ENCODE measurements at places on chromosomes 13 and 19.

DNA sequence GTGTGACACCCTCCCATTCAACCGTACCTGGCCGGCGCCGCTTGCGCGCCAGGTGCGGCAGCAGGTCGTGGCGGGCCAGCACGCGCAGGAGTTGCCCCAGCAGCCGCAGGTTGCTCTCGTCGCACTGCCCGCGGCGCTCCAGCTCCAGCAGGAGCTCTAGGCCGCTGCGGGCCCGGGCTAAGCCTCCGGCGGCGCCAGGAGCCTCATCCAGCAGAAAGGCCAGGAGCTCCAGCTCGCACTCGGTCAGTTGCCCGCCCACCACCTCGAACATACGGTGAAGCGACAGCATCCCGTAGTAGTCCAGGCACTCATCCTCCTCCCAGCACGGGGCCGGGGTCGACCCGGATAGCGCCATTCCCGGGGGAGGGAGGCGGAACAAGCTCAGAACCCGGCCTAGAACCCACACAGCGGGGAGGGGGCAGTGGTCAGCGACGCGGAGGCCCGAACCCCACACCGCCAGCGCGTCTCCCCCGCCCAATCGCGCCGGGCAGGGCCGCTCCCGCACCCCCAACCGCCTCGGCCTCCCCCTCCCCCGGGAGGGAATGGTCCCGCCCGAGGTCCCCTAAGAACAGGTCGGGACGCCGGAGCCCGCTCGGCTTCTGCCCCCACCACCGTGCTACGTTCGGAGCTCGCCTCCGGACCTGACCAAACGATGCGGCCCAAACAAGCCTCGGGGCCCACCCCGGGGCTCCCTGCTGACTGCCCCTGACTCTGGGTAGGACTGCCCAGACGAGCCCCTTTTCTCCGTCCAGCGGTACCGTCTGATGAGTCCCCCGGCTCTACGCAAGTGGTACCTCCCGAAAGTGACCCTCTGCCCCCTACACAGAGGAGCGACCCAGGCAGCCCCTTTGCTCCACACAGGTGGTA is 591 bp downstream of the DEDD2 start:
- DNase-seq: no peak

DNA sequence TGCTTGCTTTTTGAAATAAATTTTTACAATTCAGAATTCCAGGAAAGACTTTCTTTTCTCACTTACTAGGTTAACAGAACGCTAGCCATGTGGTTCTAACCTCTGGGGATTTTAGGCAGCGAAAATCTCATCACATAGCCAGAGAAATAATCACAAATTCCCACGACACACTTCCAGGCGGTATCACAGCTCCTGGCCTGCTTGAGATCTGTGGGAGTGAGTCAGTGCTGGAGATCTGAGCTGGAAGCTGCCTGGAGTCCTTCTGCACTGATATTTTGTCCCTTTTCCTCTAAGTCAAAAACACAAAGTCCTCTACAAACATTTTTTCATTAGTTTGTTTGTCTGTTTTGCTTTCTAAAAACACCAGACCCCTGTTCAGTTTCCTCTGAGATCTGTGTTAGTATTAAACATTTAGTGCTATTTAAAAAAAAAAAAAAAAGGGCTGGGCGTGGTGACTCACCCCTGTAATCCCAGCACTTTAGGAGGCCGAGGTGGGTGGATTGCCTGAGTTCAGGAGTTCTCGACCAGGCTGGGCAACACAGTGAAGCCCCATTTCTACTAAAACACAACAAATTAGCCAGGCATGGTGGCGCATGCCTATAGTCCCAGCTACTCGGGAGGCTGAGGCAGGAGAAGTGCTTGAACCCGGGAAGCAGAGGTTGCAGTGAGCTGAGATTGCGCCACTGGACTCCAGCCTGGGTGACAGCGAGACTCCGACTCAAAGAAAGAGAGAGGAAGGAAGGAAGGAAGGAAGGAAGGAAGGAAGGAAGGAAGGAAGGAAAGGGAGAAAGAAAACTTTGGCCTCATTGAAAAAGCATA is 12.2 kb upstream of the UBE2L5 start:
- DNase-seq: no peak

GRCh38 chr13:75800545-75800944 is 164.4 kb downstream of the LMO7 start:
- no peak for DNase-seq

- no peak for DNase-seq
These were observed 11.3 kb downstream of the FLT3 start for GRCh38 chr13:28089065-28089464.

DNA sequence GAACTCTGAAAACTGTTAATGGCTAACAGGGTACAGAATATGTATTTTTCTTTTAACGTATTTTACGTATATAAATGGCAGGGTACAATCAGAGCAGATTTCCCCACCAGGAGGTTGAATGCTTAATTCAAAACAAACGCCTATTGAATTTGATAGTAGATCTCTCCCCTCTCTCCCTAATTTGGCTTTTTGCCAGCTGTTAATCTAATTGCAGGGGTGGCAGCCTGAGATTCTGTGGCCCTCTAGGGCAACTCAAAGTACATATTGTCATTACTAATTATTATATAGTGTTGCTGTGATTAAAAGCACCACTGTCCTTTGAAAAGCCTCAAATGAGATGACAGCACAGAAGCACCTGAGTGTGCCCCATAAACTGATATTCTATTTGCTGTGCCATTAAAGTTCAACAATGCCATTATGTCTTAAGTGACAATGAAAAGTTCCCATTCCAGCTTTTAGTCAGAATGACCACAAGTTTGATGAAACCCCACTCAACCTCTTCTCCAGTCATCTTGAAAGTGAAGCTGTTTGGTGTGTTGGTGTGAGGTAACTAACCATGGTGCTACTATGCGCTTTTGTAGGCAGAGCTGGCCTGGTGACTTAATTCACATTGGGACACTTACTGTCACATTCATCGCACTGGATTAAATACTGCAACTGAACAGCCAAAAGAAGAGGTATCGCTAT is 351.4 kb downstream of the KCNRG start:
- no peak for DNase-seq

DNA sequence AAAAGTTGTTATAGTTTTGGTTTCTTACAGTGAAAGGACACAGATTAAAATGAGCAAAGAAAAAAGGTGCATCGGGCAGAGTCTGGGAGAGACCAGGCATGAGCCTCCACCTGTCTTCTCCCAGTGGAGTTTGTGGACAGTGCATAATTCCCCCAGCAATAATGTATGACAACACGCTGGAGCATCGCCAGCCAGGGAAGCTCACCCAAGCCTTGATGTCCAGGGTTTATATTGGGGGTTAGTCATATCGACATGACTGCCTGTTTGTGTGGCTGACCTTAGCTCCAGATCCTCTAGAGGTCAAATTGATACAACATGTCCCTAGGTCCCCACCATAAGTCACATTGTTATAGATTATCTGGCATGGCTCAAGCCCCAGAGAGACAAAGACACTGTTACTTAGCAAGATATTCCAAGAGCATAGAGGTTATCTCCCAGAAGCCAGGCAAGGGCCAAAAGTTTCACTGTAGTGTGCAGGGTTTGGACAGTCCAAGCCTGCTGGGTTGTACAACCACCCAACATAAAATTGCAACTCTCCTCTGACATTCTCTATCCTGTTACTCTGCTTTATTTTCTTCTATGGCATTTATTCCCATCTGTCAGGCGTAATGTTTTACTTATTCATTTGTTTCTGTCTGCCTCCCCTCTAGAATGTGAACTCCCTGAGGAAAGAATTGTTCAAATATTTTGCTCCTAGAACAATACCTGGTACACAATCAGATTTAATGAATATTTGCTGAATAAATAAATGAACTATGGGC is 5.6 kb upstream of the KLK13 start:
- no peak for DNase-seq

- no peak for DNase-seq
These were observed 3.5 kb downstream of the TMEM150B start for GRCh38 chr19:55321466-55322137.

DNA sequence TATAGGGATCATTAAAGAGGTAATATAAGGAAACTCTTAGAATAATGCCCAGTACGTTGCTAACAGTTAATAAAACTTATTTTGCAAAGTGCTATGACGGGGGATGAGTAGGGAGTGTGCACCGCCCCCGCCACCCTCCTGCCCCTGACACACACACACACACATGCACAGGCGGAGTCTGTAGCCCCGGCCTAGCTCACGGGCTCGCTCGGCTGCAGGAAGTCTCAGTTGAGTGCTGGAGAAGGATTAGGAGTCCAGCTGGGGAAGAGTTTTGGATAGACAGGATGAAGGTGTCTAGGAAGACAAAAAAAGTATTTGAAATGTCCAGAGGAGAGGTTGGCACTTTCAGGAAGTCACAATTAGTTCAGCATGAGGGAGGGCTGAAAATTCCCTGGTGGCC is 21.5 kb downstream of the GSX1 start:
- DNase-seq: no peak

GRCh38 chr19:21432590-21432989 is 35.7 kb downstream of the ZNF493 start:
- DNase-seq: no peak

DNA sequence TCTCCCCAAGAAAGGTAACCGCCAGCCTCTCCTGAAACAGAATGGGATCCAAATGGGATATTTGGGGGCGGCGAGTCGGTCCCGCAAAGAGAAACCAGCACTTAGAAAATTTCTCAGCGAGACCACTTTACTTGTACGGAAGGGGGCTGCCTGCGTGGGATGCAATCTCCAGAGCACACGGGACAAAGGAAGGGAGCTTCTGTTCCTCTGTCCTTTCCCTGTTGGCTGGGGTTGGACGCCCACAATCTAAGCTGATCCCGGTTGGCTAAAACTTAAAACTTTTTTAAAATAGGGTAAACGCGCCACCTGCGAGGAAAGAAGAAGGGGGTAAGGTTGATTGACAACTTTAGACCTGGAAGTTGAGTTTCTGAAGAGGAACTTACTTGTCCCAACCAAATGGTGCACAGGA is 826 bp upstream of the BSG start:
- no peak for DNase-seq

DNA sequence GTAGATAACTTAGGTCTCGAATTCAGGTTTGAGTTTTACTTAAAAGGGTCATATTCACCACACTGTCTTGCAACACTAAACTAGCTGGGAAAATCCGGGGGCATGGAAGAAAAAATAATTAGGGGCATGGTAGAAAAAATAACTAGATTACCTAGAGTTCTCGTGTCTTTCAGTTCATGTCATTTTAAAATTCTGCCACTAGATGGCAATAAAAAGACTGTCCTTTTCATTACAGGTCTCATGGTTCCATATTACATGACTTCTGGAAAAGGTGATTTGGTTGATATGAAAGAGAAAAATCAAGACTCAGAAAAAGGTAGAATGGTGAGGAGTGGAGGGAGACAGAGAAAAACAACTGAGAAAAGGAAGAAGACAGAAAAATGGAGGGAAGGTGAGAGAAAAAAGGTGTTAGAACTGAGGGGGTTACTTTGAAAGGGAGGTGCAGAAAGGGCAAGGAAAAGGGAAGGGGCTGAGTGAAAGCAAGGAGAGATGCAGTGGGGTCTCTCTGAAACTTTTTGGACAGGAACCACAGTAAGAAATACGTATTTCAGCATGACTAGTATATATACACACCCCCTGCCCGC is 299.0 kb downstream of the KLF12 start:
- no peak for DNase-seq

GRCh38 chr13:58698531-58698930 is 1067.0 kb downstream of the PCDH17 start:
- DNase-seq: no peak

DNA sequence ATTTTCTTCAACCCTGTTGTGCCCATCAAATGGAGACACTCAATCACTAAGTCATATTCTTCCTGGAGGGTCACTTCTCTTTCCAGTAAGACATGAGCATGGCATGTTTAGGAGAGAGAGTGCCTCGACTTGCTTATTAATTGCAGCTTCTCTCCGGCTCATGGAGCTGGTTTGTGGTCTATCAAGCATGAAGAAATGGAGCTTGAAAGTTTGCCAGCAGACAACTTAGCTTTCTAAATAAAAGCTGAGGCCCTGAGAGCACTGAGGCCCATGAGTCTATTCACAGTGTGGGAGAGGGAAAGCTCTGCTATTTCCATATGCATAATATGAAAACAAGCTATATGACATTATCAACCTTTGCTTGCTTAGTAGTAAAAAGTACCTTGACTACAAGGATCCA is 378.5 kb downstream of the FGF9 start:
- no peak for DNase-seq

DNA sequence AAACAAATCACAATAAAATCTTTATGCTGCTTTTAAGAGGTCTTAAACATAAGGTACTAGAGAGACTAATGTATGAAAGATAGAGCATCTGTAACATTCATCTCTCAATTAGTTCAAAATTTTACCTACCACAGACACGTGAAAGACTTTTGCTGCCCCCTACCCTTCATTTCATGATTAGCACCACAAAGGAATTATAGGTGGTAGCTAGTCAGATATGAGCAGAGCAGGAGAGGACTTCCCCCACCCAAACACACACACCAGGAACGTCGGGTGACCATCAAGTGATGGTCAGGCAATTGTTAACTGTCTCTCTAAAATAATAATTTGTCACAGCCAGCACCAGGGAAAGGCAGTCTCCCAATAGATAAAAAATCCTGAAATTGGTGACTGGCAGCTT is 1531.7 kb upstream of the SPRY2 start:
- peak; percentile 2 for DNase-seq

DNA sequence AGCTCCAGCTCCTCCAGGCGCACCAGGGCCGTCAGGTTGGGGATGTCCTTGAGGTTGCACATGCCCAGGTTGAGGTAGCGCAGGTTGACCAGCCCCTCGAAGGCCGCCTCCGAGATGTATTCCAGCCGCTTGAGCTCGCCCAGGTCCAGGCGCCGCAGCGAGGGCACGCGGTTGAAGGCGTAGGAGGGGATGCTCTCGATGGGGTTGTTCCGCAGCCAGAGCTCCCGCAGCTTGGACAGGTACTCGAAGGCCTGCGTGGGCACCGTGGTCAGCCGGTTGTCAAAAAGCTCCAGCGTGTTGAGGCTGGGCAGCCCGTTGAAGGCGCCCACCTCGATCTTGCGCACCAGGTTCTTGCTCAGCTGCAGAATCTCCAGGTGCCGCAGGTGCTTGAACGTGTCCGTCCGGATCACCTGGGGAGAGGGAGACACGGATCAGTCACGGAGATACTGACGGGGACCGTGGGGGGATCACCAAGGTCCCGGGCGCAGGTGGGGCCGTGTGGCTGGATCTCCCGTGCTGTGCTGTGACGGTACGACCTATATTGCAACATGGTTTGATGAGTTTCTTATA is 5.4 kb upstream of the ASPDH start:
- DNase-seq: no peak

GRCh38 chr19:46856062-46857022 is 4.5 kb upstream of the ARHGAP35 start:
- peak; percentile 91 for DNase-seq

GRCh38 chr19:10823690-10824089 is 12.3 kb downstream of the TMED1 start:
- DNase-seq: no peak

GRCh38 chr19:2973229-2973628 is 4.1 kb upstream of the TLE6 start:
- no peak for DNase-seq

GRCh38 chr13:51679616-51680015 is 95.4 kb downstream of the WDFY2 start:
- DNase-seq: no peak
